HFFc6 (cell line): ENCODE measurements at places on chromosomes 4 and X. TPM values are rescaled to one million over a fixed set of nuclear protein-coding genes. Genes with fewer than 3 reads are reported as not detected.

DNA sequence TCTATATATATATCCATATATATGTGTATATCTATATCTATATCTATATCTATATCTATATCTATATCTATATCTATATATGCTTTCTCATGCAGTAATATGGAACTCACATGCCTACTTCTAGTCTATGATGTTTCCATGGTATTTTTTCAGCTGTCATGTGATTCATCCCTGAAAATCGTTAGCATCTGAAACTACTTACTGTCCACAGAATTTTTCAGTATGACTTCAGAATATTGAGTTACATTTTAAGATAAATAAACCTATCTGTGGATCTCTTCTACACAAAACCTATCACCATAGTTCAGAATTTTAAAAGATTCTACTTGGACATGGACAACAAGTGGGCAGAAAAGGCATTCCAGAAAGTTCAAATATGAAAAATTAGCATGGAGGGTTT lies 855.1 kb upstream of the INTU start:
- DNase-seq = peak; percentile 81

The SCOC gene
- 68.1 to 69.4 TPM (median 68.4 TPM) in 3 replicates for total RNA-seq

The SORBS2 gene
- total RNA-seq = 0.37 to 2.9 TPM (median 1.5 TPM) in 3 replicates

GRCh38 chr4:110587666-110588285 lies 35.1 kb downstream of the PITX2 start:
- DNase-seq = no peak
